Prostate gland (tissue), 2 donors: ENCODE measurements at places on chromosomes 3 and 15.
A peak's percentile ranks its signal among the peaks of the same experiment; 100 is the strongest.

GRCh38 chr3:115146032-115146417 is 1.1 kb downstream of the ZBTB20 start:
- peak; percentile 39 for DNase-seq

DNA sequence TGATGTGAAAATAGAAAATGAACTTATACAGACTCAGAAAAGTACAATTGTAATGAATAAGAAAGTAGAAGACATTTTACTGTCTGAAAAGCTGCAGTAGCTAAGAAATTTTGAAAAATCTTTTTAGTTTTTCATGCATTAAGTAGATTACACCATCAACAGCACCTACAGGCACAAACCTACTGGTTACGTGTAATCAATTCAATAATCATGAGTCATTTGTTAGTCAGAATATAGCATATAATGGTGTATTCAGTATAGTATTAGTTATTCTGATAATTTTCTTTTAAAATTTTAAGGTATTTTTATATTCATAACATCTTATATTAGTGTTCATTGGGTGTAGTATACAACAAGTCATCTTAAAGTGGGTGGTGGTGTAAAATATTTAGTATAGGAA is 550.5 kb upstream of the GBE1 start:
- no peak for DNase-seq

- no peak for DNase-seq
These were observed 32.5 kb downstream of the CPN2 start for GRCh38 chr3:194318511-194319161.

DNA sequence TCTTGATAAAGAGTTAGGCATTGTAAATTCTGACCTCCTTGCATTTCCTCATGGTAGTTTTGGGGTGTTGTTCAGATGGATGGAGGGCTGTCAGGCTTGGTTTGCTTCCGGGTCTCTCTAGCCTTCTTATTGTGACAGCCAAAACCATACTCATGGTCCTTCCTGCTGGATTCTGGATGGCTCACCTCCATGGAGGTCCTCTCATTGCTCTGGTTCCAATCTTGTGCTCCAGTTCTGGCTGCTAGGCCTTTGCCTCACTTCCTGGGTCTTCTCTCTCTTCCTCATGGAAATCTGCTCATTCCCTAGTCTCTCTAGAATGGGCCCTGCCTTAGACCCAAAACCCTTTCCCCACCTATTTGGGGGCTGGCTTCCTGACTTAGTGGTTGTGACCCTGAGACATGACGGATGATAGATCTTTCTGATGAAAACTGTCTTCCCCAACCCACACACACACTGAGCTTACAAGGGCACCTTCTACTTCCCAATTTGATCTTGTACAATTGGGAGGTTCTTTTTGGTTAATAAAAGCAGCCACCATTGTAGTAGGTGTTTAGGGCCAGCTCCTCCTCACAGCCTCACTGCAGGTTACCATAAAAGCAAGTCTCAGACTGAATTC is 66.2 kb upstream of the XCR1 start:
- no peak for DNase-seq

- no peak for DNase-seq
These were observed 911 bp downstream of the RFTN1 start for GRCh38 chr3:16512435-16513140.
